ENCODE measurements at places on chromosomes 3 and 15.

GRCh38 chr15:81069356-81069755 is 64.7 kb upstream of the CFAP161 start:
- no peak for DNase-seq

- peak; percentile 51 for DNase-seq
These were observed 105.9 kb downstream of the TPRG1 start for GRCh38 chr3:189277711-189278110.

GRCh38 chr3:53974324-53974723 is 82.7 kb upstream of the SELENOK start:
- DNase-seq, result no peak

DNA sequence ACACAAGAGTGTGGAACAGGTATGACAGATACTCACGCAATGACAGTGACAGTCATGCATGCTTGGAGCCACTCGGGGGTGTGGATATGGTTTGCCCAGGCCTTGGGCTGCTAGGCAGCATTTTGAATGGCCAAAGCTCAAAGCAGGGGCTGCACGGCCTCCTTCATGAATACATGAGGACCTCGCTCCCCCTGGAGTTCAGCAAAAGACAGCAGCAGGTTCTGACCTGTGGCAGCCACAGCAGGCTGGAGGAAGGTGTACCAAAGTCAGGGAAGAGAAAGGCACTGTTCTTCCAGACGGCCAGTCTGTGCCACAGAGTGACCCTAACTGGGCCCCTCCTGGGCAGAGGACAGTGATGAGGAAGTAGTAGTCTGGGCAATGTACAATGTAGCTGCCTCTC is 88.2 kb upstream of the C2CD4B start:
- no peak for DNase-seq

DNA sequence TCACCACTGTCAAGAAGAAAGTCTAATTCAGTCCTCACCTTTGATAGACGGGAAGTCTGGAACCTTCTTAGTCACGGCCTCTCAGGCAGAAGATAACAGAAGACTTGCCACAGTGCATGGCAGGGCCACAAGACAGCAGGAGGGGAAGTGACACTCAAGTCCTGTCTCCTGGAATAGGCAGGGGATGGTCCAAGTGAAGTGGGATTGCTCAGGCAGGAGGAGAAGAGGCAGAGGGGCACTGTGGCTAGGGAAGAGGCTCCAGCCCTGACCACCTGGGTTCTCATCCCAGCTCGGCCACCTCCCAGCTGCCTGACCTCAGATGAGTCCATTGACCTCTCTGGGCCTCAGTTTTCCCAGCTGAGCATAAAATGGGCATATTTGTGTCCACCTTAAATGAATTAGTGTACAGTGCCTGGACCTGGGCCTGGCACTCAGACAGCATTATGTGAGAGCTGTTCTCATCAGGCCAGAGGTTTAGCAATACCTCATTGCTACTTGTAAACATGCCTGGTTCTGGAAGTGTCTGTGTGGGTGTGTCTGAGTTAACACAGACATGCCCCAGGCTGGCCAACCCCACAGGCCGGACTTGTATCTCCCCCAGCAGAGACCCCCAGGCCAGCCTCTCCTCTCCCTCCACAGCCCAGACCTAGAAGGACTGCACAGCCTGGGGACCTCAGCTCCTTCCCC is 11.5 kb upstream of the PCSK6 start:
- no peak for DNase-seq

DNA sequence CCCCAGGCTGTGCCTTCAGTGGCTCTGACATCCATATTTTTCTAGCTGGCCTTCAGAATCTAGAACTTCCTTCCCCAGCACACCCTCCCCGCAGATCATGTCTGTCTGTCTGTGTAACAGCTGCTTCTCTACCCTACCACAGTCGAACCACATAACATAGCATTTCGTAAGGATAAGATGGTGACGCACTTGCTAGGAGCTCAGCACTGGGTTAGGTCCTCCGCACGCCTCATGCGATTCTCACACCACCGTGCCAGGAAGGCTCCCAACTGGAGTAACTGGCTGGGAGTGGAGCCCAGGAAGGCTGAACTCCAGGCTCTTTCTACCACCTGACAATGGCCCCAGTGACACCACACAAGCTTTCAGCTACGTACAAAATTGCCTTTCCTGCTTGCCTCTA is 168.6 kb downstream of the STT3B start:
- DNase-seq, result no peak

GRCh38 chr15:62899090-62899493 is 143.5 kb upstream of the TPM1 start:
- no peak for DNase-seq

GRCh38 chr15:90862964-90863778 is 5.2 kb upstream of the FURIN start:
- peak; percentile 91 for DNase-seq

DNA sequence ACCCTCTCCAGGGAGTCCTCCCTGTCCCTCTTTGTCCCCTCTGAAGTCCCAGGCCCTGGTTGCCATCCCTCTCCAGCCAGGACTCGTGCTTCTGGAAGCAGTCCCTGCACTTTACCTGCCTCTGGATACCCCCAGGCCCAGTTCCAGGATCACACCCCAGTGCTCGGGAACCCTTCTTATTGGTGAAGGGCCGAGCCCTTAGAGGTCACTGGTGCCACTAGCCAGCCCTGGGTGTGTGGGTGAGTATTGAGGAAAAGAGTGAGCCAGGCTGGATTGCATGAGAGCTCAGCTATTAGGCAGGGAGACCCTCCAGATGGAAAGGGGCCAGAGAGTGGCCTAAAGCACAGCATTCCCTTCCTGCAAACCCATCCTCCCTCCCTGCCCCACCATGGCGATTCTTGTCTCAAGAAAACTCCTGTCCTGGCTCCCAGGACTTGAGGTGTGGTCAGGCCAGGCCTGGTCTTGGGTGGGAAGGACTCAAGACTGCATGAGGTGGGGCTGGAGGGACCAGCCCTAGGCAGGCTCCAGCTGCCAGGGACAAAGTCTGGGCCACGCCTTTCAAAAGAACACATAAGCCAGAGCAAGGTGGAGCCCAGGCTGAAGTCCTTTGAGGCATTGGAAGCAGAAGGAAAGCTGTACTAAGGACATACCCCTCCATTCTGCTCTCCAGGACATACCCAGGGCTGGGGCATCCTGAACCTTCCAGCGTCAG is 4.8 kb upstream of the PHGR1 start:
- no peak for DNase-seq

GRCh38 chr3:71641674-71642073 is 58.1 kb upstream of the FOXP1 start:
- no peak for DNase-seq

DNA sequence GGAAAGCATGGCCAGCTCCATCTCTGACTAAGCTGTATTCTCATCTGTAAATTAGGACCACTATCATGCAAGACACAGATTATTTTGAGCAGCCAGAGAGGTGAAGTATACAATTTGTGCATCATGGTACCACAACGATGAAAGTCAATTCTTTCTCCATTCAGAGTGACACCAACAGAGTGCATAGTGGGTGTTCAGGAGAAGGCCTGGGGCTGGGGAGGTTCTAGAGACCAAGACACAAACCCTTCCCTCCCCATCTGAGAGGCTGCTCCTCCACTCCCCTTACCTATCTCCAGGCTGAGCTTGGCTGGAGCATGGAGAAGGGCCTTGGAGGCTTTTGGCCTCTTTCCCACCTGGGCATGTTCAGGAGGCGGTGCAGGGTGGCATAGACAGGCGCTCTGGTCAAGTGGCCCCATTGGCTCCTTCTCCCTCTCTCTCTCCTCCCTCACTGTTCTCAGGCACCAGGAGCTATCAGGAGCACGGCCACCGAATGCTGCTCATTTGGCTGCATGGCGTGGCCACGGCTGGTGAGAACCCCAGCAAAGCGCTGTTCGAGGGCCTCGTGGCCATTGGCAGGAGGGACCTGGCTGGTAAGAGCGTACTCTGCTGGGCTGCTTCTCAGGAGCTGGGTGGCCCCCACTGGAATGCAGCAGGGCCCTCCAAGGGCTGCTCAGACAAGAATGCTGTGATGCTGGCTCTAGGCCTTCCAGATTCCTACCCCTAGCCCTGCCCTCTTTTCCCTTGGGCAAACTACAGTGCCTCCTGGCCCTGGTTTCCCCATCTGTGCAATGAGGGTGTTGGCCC is 37.9 kb downstream of the ANKDD1A start:
- no peak for DNase-seq

- no peak for DNase-seq
These were observed 23.9 kb downstream of the LRIG1 start for GRCh38 chr3:66476852-66477381.

DNA sequence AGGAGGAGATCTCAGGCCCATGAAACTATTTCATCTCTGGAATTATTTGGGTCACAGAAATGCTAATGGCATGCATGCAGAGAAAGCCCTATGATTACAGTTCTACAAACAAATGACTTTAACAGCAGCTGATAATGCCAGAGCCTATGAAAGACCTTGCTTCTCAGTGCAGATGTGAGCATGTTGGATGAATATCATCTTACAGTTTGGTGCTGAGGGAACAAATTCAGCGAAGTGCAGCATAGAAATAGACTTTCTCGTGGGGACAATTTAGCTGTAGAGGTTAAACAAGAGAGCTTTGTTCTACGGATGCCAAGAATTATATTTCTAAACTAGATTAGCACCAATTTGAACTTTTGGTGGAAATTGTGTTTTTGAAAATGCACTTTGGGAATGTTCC is 27.7 kb downstream of the PTX3 start:
- DNase-seq, result no peak

DNA sequence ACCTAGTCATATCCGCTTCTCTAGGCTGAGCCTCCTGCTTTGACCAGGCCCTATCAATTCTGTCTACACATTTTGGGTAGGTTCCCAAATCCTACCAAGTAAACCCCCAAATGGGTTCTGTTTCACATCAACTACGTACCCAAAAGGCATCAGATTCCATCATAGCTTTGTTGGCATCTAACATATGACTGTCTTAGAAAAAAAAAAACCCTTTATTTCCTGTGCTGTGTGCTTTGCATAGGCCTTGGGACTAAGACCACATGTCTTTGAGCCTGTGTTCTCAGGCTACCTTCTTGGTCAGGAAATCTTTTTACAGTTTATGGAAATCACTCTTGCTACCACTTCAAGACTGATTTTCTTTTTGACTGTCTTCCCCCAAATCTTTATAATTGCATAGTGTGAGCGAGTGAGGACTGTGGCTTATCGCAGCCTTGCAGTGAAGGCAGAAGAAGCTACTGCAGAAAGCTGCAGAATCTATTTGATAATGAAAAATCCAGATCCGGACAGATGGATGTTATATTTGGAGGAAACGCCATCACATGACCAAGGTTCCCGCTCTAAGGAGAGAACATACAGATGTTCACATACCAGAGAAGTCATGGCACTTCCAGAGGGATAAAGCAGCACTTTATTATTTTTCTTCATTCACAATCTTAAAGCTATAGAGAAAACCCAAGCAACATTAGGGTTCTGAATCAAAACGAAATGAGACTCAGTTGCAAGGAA is 111.2 kb downstream of the EOMES start:
- DNase-seq, result no peak

- DNase-seq, result no peak
These were observed 516.6 kb downstream of the CADM2 start for GRCh38 chr3:85475346-85475745.

GRCh38 chr15:77251662-77252061 is 168.2 kb downstream of the PEAK1 start:
- DNase-seq, result no peak

GRCh38 chr3:122646146-122646988 is 34.3 kb upstream of the PARP14 start:
- no peak for DNase-seq

DNA sequence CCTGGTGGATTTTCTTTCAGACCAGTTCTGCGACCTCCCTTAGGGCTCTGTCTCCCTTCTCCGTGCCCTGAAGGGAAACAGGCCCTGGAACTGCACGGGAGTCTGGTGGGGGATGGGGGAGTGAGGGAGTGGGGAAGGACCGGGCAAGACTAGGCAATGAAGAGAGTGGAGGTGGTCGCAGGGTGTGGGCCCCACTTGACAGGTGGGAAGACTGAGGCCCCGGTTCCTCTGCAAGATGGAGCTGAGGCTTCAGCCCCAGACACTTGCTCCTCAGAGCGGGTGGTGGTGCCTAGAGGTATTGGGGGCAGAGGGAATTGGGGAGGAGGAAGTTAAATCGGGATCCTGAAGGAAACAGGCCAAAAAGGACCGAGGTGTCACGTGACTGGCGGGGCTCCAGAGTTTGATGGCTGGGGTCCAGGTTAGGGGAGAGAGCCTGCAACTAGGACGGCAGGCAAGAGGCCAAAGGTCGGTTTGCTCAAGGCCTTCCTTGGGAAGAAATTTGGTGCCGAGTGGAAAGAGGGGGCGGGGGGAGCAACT is 597 bp upstream of the CAMK1 start:
- peak; percentile 28 for DNase-seq

GRCh38 chr3:73401059-73401458 is 223.7 kb downstream of the PDZRN3 start:
- no peak for DNase-seq

GRCh38 chr3:195613468-195614069 is 29.8 kb upstream of the APOD start:
- no peak for DNase-seq

- no peak for DNase-seq
These were observed 78.7 kb downstream of the MITF start for GRCh38 chr3:69817988-69818387.

DNA sequence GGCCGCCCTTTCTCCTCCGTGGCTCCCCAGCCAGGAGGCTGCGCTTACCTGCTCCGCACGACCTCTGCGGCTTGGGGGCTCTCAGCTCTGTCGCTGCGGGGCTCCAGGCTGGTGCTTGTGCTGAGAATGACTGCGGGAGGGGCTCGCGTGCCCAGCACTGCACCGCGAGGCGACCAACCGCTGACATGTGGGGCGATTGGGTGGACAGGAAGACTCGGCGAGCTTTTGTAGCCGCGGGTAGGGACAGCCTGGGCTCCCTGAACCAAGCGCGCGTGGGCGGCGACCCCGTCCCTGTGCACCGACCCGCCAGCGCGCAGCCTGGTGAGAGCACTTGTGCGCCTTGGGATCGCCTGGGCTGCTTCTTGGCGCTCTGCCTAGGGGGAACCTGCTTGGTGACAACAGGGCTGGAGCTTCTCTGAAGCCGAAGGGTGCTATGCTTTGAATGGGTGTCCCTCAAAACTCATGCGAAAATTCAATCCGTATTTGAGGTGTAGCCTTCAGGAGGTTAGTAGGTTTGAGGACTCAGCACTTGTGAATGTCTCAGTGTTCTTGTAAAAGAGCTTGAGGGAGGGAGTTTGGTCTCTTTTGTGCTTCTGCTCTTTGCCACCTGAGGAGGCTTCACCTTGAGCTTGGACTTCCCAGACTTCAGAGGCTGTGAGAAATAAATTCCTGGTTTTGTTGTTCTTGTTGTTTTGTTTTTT is 50.4 kb downstream of the IL12A start:
- peak; percentile 64 for DNase-seq

DNA sequence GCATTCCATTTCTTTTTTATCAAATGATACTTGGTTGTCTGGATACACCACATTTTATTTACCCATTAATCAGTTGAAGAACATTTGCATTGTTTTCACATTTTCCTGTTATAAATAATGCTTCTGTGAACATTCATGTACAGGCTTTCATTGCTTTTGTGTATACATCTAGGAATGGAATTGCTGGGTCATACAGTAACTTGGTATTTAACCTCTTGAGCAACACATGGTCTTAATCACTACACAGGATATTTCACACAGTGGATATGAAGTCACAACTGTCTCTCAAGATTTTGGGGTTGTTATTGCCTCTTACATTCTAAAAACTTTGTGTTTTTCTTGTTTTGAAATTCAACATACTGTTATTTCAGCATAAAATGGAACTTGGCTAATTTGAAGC is 48.2 kb downstream of the C3orf85 start:
- DNase-seq, result no peak

GRCh38 chr3:134526319-134526718 is 40.5 kb downstream of the CEP63 start:
- no peak for DNase-seq
